CD8-positive, alpha-beta memory T cell (primary cell): ENCODE measurements at places on chromosomes 5 and 9. TPM values are rescaled to one million over a fixed set of nuclear protein-coding genes. Genes with fewer than 3 reads are reported as not detected.

TLE1 gene
- total RNA-seq, result 0.33 TPM

- H3K36me3 ChIP-seq, result no peaks in the 10 kb centered on the region
- H3K4me1 ChIP-seq, result no peaks in the 10 kb centered on the region
- H3K27me3 ChIP-seq, result no peaks in the 10 kb centered on the region
- no peak overlapping the region for H3K4me3 ChIP-seq
Measured at GRCh38 chr9:106020186-106020585, 325.8 kb downstream of the TMEM38B start.

DNA sequence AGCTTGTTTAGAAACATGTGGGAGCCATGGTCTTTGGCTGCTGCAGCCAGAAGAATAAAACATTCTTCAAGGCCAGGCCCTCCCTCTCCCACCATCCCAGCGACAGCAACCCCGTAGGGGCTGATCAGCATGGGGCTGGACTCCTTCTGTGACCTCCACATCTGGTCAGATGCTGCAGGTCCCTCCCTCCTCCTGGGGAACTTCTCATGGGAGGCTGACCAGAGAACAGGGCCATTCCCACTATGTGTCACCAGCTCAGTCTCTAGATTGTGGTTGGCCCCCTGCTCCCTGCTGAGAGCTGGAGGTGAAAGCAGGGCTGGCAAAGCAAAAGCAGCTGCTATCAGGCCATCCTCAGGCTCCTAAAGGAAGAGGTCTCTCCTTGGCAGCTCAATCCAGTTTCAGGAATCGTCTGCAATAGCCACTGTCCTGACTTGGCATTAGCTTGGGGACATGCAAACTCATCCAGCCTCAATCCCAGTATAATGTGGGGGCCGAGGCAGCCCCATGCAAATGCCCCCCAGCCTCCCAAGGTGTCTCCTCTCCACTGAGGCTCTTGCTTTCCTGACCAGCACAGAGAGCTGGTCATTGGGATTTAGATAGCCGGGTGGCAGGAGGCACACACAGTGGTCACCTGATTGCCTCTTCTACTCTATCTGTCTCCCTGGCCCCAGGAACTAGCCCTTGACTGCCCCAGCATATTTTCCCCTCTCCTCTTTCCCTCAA lies 81.5 kb downstream of the NRG2 start:
- H3K4me1 ChIP-seq, result no peaks in the 10 kb centered on the region
- no peak for DNase-seq
- H3K27ac ChIP-seq, result no peak overlapping the region
- H3K36me3 ChIP-seq, result no peaks in the 10 kb centered on the region
- H3K27me3 ChIP-seq, result no peaks in the 10 kb centered on the region

DNA sequence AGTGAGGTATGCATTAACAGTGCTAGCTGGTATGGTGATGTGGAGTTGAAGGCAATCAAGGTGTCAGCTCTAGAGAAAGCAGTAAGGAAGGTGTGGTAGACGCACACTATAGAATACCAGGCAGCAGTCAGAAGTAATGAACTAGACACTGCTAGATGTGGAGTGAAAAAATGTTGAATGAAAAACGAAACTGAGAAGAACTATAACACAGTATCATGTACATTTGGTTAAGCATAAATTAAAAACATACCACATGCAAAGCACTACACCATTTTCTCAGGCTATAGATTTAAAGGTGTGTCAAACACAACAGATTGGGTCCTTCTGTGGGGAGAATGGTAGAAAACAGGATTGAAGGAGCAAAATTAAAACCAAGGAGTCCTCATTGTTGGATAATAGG lies 15.4 kb downstream of the ZNF622 start:
- no peak for DNase-seq
- peaks cover 6% of the 10 kb centered on the region for H3K4me1 ChIP-seq
- H3K27me3 ChIP-seq, result no peaks in the 10 kb centered on the region
- no peak overlapping the region for H3K4me3 ChIP-seq

GRCh38 chr9:124329206-124329792 lies 71.5 kb downstream of the NEK6 start:
- no peak overlapping the region for H3K4me3 ChIP-seq
- no peak overlapping the region for H3K27ac ChIP-seq
- no peaks in the 10 kb centered on the region for H3K4me1 ChIP-seq
- H3K36me3 ChIP-seq, result no peaks in the 10 kb centered on the region

DNA sequence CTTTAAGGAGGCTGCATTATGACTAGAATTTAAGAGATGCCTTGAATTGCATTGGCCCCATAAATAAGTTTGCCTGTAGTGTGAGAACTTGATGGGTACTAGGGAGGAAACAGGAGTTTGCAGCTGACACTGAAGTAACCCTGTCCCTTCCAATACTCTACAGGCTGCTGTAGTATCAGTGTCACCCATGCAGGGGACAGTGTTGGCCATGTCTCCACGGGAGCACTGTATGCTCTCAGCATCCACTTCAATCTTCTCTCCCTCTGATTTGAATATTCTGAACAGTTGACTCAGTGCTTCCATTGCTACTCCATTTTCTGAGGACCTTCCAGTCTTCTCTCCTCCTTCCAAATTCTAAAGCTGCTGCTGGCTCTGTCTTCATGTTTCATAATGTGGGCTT lies 11.4 kb upstream of the IFNA14 start:
- no peak overlapping the region for H3K27ac ChIP-seq
- DNase-seq, result no peak
- no peak overlapping the region for H3K4me3 ChIP-seq
